Naive B cell (primary cell): ENCODE measurements at places on chromosomes 3 and 15. TPM values are rescaled to one million over a fixed set of nuclear protein-coding genes. Genes with fewer than 3 reads are reported as not detected.
A peak's percentile ranks its signal among the peaks of the same experiment; 100 is the strongest.

GRCh38 chr3:188053710-188054380 lies 100.1 kb upstream of the LPP start:
- DNase-seq = no peak

Gene TMEM108
- not detected for polyA plus RNA-seq

- DNase-seq = no peak
These were observed 6.5 kb upstream of the CILP start for GRCh38 chr15:65217526-65218482.

Gene SLC25A36
- 61.2 TPM for polyA plus RNA-seq

Gene RLBP1
- not detected for polyA plus RNA-seq

Gene C2CD4A
- polyA plus RNA-seq = not detected

GRCh38 chr15:25864966-25865365 lies 1.8 kb upstream of the ATP10A start:
- DNase-seq = no peak

Gene XPC
- polyA plus RNA-seq = 10.0 TPM

- DNase-seq = no peak
These were observed 124.6 kb upstream of the SGO1 start for GRCh38 chr3:20310629-20311028.

Gene AHSG
- polyA plus RNA-seq = not detected

GRCh38 chr3:169264711-169265110 lies 398.8 kb downstream of the MECOM start:
- DNase-seq = no peak

Gene A4GNT
- polyA plus RNA-seq = 0.19 TPM

Gene LDHAL6B
- polyA plus RNA-seq = not detected

Gene PLOD2
- not detected for polyA plus RNA-seq

Gene TM4SF18
- not detected for polyA plus RNA-seq

Gene PCOLCE2
- polyA plus RNA-seq = not detected

GRCh38 chr3:67649681-67650080 lies 4.7 kb downstream of the SUCLG2 start:
- no peak for DNase-seq

- peak; percentile 44 for DNase-seq
These were observed 9.7 kb upstream of the THUMPD3 start for GRCh38 chr3:9352917-9353752.

Gene MAP3K13
- polyA plus RNA-seq = 64.9 TPM

DNA sequence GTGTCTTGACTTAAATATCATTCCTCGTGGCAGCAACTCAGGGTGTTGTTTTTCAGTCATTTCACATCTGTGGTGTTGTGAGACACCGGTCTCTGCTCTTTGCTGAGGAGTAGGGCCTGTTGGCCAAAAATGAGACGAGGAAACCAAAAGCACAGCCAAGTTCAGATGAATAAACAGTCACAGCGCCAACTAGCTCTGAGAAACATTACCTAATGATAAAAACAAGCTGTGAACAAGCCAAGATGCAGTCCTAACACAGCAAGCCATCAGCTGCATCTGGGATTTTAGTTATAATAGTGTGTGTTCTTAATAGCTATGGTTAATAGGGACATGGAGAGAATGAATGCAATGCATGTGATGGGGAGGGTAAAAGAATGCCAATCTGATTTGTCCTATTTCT lies 843.4 kb upstream of the DPPA4 start:
- no peak for DNase-seq

DNA sequence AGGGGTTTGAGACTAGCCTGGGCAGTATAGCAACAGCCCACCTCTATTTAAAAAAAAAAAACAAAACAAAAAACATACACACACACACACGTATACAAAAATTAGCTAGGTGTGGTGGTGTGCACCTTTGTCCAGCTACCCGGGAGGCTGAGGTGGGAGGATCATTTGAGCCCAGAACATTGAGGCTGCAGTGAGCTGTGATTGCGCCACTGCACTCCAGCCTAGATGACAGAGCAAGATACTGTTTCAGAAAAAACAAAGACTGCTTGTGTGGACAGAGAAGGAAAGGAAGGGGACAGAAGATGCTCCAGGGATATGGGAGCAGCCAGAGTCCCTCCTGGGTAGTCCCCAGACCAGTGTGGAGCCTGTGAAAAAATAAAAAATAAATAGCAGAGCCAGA lies 12.9 kb downstream of the TYRO3 start:
- DNase-seq = no peak

- DNase-seq = no peak
These were observed 14.5 kb downstream of the C3orf20 start for GRCh38 chr3:14689247-14689980.

Gene DLL4
- polyA plus RNA-seq = not detected

GRCh38 chr3:21484057-21484827 lies 266.8 kb downstream of the ZNF385D start:
- DNase-seq = no peak

- no peak for DNase-seq
These were observed 117.7 kb downstream of the GBE1 start for GRCh38 chr3:81643721-81644120.

DNA sequence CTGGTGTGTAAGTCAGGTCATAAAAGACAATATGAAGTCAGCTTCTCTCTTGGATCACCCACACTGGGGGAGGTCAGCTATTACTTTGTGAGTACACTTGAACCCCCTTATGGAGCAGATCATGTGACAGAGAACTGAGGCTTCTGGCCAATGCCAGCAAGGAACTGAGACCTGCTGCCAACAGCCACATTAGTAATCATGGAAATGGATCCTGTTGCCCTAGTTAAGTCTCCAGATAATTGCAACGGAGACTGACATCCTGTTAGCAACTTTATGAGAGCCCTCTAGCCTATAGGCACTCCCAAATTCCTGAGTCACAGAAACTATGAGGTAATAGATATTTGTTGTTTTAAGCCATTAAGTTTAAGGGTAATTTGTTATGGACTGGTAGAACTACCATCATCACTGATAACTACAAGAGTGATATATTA lies 110.4 kb upstream of the GMNC start:
- no peak for DNase-seq

Gene COPG1
- 64.7 TPM for polyA plus RNA-seq

- no peak for DNase-seq
These were observed 3.3 kb downstream of the LIPH start for GRCh38 chr3:185549122-185549521.

GRCh38 chr3:147113293-147114044 lies 292.9 kb downstream of the ZIC4 start:
- DNase-seq = no peak

GRCh38 chr3:23288715-23289114 lies 85.6 kb downstream of the UBE2E2 start:
- DNase-seq = no peak

DNA sequence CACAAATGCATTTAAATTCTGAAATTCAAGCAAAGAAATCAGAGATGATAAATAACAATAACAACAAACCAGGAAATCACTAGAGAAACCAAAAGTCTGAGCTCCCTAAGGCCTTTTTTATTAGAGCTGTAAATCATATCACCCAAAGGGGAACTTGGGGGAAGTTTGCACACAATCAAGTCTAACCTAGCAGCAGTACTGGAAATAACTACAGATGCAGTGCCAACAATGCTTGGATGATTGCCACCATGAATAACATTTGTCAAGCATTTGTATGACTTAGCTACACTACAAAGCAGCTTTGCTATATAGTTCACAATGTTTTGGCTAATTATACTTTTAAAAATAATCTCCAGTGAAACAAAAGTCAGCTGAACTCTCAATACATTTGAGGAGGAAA lies 27.8 kb downstream of the SHQ1 start:
- DNase-seq = no peak

Gene MANF
- polyA plus RNA-seq = 36.9 TPM

Gene GUCA1C
- not detected for polyA plus RNA-seq

GRCh38 chr3:183285828-183286457 lies 32.9 kb downstream of the B3GNT5 start:
- DNase-seq = peak; percentile 78

- DNase-seq = no peak
These were observed 165.4 kb downstream of the SSR3 start for GRCh38 chr3:156389449-156389950.

- DNase-seq = no peak
These were observed 58.6 kb upstream of the NUDT16 start for GRCh38 chr3:131323014-131323413.

DNA sequence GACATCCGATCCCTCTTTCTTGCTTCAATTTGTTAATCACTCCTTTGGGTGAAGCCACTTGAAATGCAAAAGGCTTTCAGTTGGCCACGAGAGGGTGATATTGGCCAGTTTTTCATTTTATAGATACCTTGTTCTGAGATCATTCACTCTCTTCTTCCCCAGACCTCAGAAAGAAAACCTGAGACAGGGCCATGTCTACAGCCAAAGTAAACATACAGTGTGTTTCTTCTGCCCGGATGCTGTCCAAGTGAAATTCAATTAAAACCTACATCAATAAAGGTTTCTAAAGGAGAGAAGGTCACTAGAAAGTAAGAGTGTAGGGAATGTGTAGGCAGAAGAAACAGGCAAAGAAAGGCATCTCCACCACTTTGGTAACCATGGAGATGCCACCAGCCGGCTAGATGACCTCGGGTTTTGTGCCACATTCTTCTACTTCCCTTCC lies 39.5 kb upstream of the FMN1 start:
- no peak for DNase-seq

Gene SAMD7
- not detected for polyA plus RNA-seq

DNA sequence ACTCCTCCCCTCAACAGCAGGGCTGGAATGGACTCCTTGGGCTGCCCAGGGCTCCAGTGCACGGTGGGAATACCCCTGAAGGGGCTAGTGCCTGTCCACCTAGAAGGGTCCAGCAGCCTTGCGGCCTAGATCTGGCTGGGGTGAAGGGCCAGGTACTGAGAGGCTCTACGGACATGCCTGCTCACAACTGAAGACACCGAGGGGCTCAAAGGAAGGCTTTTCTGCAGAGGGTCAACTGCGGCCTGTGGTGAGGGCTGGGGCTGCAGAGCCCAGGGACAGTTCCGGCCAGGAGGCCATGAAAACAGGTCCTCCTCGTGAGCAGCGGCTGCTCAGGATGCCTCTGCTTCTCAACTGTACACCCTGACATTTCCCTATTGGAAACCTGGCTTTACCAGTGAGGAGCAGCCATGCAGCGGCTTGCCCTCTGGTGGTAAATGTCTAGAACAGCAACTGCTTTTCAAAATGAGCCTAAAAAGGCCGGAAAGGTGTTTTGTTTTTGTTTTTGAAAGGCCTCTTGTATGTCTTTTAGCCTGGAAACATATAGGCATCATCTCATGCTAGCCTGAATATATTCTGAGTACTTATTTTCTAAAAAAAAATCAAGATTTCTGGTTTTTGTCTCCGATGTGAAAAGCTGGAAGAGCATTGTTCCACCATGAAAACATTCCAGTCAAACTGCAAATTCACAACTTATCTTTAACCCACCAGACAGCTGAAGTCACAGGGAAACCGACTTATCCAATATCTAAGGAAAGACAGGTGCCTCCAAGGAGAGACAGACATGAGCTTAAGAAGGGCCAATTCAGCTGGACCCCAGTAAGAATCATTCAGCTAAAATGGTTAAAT lies 163.4 kb downstream of the KLF13 start:
- peak; percentile 36 for DNase-seq

Gene GNAT1
- polyA plus RNA-seq = not detected

Gene SLC2A2
- not detected for polyA plus RNA-seq

DNA sequence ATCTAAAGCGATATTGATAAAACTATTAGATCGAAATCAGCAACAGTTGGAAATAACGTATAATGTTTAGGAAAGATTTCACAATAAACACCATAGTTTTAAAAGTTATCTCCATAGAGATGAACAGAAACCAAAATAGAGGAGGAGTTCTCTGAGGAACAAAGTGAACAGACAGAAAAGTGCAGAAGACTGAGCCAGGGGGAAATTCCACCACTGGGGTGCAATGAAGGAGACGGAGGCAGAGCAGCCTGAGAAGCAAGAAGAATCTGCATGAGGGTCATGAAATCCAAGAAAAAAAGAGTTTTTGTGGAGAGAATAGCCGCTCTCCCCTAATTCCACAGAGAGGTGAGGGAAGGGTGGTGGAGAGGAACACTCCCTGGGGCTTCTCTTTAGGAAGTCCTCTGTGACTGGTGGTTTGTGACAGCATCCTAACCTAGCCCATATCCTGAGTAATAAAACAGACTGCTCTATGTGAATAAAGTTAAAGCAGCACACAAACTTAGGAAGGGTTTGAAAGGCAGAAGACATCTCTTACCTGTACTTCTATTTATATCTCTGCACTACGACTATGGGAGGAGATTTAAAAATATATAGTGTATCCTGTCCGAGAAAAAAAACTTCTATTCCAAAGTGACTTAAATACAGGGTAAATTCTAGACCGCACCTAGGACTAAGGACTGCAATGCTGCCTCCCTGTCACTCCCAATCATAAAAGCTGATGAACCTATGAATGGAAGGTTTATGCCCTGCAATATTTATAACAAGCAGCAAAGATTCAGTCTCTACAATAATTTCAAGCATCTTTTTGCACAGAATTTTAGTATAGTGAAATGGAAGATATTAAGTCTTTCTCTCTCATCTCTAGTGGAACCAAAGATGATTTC lies 22.9 kb downstream of the ATP8B4 start:
- DNase-seq = no peak

Gene MYRIP
- not detected for polyA plus RNA-seq

GRCh38 chr3:57927916-57928315 lies 80.3 kb upstream of the FLNB start:
- DNase-seq = no peak

GRCh38 chr3:14335774-14336748 lies 66.3 kb upstream of the SLC6A6 start:
- no peak for DNase-seq

- no peak for DNase-seq
These were observed 2.7 kb upstream of the CRELD1 start for GRCh38 chr3:9930804-9931418.

Gene AEN
- polyA plus RNA-seq = 48.5 TPM

DNA sequence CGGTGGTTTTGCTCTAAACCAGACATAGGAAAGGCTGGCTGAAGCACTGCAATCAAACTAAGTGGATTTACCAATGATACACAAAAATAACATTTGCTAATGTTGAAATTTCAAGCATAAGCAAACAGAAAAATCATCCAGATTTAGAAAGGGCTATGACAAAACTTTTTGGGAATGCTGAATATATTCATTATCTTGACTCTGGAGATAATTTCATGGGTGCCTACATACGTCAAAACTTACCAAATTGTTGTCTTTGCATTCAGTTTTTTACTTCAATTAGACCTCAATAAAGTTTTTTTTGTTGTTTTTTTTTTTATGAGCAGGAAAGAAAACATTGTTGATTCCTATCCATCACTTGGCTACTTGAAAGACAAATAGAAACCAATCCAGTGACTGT lies 140.8 kb downstream of the NR2E3 start:
- DNase-seq = no peak

DNA sequence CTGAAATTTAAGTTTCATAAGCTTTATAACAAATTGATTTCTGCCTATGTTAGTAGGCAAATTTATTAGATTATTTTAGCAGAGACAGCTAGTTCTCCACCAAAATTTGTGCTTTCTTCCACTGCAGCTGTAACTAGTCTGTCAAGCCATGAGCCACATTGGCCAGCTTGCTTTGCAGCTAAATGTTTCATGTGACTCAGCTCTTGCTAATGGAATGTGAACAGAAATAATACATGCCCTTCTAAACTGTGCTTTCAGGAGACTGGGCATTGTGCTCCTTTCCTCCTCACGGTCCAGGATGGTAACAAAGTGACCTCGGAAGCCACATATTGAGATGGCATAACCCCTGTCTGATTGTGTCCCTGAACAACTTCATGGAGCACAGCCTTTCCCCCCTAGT lies 51.3 kb upstream of the KPNA4 start:
- DNase-seq = no peak

Gene CAV3
- 0.48 TPM for polyA plus RNA-seq

GRCh38 chr3:129503471-129504291 lies 24.8 kb upstream of the RHO start:
- DNase-seq = no peak
